ENCODE measurements at places on chromosomes 4 and X. TPM values are rescaled to one million over a fixed set of nuclear protein-coding genes. Genes with fewer than 3 reads are reported as not detected.

Gene SRPX2
- 52.1 TPM for total RNA-seq

DNA sequence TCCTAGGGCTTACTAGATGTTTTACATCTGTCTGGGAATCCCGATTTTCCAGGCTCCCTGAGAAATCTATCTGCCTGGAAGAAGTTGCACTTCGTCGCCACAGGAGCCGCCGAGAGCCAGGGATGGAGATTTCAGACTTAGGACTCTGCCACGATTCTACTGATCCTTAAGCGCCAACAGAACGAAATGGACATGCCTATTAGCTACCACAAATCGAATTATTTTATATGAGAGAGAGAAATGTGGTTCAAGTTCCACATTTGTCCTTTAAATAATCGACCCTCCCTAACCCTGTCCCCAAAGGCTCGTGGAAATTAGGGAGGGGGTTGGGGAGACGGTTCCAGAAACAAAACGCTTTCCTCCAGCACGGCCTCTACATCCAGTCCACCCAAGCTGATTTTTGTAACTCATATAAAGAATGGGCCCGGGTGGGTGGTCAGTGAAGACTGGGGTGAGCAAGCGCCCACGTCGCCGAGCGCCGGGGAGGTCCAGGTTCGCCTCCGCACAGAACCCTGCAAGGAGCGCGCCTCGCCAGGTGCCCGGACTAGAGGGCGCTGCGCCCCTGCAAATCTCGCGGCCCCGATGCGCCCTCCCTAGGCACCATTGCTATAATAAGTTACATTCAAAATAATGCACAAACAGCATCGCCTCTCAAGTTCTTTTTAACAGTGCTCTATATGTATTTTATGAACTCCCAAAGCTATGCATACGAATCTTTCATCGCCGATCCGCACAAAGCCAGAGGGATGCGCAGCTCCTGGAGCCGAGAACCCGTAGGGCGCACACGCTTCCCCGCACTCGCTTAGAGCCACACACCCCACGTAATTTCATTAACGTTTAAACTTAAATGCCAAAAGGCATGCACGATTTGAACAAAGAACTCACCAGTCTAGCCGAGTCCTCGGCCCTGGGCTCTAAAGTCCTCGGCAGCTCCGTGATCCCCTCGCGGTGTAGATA is 2.1 kb upstream of the FAT1 start:
- peak; percentile 61 for ATAC-seq

Gene MAGEA8
- total RNA-seq: not detected

Gene REELD1
- 0.78 TPM for total RNA-seq

- ATAC-seq: no peak
These were observed at the start of gene PHEX for GRCh38 chrX:22032084-22032483. TSS of gene PHEX (plus strand) at chrX:22032325. CDS start at chrX:22033006, 681 bp downstream.

Gene CT55
- total RNA-seq: not detected

- peak; percentile 79 for ATAC-seq
These were observed 73.9 kb downstream of the SORBS2 start for GRCh38 chr4:185738038-185738552.

Gene ARMCX4
- total RNA-seq: 21.9 TPM

- no peak for ATAC-seq
These were observed 377.3 kb downstream of the ARAP2 start for GRCh38 chr4:35867057-35867456.

DNA sequence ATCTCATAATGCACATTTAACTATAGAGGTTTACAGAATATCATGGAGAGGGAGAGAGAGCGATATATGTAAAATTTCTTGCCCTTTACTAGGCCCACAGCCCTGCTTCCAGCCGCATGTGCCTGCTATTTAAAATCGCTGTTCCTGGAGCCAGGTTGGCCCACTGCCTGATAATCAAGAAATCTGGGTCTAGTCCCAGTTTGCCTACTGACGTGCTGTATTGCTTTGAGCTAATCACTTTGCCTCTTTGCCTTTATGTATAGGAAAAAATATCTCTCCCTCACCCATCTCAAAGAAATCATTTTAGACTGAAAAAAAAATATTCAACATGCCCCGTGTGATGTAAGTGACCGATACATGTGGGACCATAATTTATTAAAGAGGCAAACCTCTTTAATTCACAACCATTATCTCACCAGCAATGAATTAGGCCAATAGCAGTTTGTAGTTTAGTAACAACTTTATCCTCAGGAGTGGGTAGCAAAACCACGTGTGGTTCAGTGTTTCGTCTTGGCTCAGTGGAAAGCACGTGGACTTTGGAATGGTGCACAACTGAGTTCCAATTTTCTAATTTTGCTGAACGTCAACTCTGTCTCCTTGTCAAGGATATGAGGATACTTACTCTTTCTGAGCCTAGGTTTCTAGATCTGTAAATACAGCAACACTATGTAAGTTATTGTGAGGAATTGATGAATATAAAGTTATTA is 62.6 kb downstream of the GRXCR1 start:
- no peak for ATAC-seq

- no peak for ATAC-seq
These were observed 24.9 kb upstream of the CXXC4 start for GRCh38 chr4:104519588-104519987.

GRCh38 chr4:170979736-170980135 is 833.5 kb upstream of the GALNTL6 start:
- no peak for ATAC-seq

DNA sequence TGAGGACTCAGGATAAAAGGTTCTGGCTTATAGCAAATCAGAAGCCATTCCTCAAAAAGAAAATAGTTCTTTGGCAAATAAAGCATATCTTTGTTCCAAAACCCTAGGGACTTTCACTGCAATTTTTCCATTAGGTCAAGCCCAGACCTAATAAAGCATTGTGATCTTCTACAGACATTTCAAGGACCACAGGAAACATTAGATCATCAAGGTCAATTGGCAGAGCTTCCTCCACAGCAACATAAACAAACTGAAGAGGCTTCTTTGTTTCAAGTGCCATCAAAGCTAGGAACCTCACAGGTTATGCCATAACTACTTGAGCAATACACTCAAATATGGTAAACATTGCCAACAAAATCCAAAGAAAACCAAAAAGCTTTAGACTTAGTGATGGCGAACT is 144.9 kb downstream of the ANXA5 start:
- ATAC-seq: no peak

DNA sequence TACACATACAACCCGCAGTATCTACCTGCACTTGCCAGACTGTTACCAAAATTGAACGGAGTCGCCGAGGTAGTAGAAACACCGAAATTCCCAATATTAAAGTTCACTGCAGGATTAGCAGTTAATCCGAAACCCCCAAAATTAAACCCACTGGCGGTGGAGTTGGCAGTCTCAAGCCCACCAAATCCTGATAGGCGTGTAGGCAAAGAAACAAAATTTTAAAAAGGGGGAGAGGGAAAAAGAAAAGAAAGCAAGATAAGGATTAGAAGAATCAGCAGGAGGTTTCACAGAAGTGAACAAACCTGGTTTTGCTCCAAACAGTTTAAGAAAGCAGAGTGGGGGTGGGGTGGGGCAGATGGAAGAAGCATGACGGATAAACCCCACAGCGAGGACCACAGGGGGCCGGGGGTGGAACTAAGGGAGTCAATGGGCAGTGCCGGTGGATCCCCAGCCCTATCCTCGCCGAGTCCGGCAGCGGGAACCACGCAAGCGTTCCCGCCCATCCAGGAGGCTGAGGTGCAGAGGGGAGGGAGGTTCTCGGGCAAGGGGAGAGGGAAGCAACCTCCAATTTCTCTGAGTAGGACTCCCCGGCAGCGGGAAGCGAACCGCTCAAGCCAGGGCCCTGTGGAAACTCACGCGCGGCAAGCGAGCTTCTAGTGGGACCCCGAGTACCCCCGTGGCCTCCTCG is 599 bp downstream of the NUP54 start:
- ATAC-seq: peak; percentile 32

DNA sequence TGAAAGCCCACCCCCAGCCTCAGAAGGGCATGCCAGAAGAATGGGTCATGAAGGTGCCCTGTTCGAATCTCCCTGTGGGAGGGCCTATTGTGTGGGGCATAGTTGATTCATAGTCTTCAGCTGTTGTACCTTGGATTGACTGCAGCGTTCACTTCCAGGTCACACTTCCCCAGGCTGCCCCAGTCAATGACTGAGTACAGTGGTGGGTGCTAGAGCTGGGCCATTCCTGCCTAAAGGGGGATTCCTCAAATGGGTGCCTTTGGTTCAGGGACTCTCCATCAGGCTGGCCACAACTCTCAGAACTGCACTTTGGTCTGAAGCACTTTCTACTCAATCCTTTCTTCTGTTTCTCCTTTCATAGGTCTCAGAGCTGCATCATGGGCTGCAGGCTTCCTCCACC is 35.0 kb upstream of the RASGEF1B start:
- ATAC-seq: no peak

DNA sequence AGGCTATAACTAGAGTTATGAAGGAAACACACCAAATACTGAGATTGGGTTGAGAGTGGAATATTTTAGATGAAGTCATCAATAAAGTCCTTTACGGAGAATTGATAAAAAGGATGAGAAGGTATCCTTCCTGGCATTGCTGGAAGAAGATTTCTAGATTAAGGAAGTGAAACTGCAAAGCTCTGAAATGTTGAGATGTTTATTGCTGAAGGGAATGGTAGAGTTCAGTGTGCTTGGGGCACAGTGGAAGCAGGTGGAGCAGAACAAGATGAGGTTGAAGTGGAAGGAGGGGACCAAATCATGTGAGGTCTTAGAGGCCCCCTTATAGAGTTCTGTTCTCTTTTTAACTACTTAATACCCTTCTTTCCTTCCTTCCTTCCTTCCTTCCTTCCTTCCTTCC is 848.5 kb downstream of the RAB28 start:
- ATAC-seq: no peak

DNA sequence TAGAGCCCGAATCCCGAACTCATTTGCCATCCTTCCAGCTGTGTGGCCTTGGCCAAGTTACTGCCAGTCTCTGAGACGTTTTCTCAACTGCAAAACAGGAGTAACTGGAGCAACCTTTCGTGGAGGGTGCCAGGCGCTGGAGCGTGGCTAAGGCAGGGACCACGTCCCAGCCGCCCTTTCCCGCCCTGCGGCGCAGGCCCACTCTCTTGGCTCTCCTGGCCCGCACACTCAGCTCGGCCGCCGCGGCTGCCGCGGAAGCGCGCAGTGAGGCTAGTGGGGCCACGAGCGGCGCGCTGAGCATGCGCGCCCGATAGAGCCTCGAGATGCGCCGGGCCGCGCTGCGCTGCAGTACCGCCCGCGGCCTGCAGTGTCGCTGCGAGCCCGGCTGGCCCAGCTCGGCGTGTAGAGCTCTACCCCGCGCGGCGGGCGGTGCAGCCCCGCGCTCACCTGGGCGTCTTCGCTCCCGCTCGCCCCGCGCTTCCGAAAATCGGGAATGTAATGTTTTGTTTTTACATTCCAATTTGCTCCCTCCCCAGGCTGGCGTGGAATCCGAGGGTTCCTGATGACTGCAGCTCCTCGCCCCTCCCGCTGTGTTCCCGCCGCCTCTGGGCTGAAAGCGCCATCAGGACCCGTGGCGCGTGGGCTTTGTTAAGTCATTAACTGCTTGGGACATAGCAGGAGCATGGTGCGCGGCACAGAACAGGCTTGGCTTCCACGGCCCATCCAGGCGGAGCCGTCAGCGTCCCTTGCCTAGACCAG is 4.0 kb upstream of the ZNF518B start:
- ATAC-seq: peak; percentile 85

- ATAC-seq: no peak
These were observed 82.5 kb downstream of the HPRT1 start for GRCh38 chrX:134542485-134542884.

GRCh38 chr4:140047017-140047640 is 106.9 kb downstream of the MAML3 start:
- ATAC-seq: no peak

Gene ELK1
- 20.0 TPM for total RNA-seq

Measured in gastroesophageal sphincter (tissue), 4 donors.